ENCODE measurements at places on chromosomes 3 and 15.

DNA sequence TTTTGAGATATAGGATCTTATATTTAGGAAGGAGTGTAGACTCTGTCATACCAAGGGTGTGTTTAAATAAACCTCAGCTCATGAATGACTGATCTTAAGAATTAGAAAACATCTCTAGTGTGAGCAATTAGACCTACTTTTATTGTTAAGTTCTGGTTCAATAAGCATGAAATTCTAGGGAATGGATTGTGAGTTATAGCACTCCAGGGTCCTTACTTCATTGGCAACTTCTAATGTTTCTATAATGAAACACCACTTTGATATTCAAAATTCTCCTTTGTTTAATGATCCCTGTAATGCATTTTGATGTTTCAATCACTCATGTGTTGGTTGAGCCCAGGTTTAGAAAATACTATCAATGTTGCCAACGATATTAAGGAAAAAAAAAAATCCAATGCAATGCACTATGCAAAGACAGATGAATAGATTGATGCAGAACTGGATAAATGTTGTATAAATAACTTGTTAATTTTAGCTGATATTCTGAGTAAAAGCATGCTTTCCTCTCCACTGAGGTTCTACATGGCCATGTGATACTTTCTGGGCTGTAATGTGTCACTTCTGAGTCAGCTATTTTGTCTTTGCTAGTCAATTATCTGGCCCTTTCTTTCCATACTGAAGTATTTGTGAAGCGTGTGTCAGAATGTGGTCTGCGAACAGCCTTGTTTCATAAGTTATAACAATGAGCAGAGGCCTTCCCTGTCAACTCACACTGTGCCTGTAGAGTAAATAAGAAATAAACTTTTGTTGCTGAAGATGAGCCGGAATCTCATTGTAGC, 1035.9 kb downstream of the PLOD2 start:
- DNase-seq: no peak

DNA sequence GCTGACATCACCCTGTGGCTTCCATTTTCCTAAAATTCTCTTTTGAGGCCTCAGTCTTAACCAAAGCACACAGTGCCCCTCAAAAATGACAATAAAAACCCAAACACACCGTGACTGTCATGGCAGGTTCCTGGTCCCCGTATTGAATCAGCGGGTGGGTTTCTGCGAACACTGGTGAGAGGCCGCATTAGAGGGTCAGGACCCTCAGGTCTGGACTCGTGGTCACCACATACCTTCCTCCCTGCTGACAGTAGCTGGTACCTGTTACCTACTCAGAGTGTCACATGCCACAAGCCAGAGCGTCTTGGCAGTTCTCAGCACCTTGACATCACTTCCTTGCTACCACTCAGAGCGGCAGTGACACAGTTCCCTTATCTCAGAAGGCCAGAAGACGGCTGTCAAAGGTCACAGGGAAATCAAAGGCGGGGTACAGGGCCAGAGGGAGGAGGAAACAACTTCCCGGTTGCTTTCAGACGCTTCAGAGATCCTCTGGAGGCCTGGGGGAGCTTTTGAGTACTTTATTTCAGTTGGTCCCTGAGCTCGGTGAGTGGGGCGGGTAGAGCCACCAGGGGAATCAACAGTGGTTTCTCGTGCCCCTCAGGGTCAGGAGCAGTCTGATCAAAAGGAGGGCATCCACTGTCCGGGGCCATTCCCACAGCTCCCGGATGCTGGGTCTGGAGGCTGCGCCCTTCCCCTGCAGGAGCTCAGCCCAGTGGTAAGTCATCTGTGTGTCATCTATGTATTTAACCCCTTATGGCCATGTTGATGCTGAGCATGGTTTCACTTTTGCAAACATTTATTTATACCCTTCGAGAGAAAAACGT, at the start of the genes CCR5AS and CCRL2:
Gene CCR5AS, minus strand, starts transcription at position 279 of the 824 bp plus-strand sequence.
Gene CCRL2, plus strand, starts transcription at position 472 of the 824 bp plus-strand sequence. CDS start 821 bp downstream, outside the sequence.
- no peak for DNase-seq

DNA sequence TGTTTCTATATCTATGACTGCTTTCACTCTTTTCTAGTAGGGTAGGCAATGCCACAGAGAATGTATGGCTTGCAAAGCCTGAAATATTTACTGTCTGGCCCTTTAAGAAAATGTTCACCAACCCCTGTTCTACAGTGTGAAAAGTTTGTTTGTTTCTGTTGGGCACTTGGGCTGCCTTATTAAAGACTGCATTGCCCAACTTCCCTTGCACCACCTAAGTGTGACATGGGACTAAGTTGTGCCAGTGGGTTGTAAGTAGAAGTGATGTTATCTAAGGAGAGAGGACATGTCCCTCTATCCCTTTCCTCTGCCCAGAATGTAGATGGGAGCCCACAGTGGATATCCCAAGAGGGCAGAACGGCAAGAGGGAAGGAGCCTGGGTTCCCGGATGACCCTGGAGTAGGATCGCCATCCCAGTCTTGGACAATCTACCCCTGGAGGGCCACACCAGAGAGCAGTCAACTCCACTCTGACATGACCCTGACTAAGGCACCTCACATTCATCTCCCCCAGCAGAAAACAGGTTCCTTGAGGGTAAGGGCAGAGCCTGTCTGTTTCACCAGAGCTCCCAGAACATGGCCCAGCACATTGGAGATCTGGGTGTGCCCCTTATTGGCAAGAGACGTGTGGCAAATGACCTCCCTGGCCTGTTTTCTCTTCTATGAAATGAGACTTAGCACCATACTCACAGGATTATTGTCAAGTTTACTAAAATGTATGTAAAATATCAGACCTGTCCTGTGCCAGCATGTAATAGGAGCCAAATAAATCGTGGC, 138.8 kb downstream of the SMAD6 start:
- no peak for DNase-seq

- no peak for DNase-seq
These were observed 6.4 kb downstream of the IQCF1 start for GRCh38 chr3:51896607-51897305.

DNA sequence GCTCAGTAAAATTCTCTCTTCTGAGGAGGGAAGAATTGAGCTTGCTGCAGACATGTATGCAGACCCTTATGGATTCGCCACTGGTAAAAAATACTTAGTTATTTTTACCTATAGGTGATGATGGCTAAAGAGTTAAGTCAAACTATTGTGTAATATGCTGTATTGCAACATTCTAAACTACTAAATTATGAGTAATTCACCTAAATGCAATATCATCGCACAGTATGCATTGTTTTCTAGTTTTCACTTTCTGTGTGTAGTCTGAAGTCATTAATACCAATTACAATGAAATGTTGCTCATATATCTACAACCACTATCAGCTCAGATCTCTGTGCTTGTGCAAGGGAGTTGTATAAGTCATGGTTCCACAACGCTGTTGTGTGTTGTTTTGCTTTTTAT, 48.7 kb upstream of the ROBO2 start:
- no peak for DNase-seq

DNA sequence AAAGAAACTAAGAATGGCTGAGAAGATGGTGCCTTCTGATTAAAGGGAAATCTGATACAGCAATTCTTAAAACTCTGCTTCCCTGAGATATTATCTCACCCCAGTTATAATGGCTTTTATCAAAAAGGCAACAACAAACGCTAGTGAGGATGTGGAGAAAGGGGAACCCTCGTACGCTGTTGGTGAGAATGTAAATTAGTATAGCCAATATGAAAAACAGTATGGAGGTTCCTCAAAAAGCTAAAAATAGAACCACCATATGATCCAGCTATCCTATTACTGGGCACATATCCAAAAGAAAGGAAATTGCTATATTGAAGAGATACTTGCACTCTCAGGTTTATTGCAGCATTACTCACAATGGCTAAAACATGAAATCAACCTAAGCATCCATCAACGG, 65.1 kb downstream of the GOLIM4 start:
- DNase-seq: no peak

DNA sequence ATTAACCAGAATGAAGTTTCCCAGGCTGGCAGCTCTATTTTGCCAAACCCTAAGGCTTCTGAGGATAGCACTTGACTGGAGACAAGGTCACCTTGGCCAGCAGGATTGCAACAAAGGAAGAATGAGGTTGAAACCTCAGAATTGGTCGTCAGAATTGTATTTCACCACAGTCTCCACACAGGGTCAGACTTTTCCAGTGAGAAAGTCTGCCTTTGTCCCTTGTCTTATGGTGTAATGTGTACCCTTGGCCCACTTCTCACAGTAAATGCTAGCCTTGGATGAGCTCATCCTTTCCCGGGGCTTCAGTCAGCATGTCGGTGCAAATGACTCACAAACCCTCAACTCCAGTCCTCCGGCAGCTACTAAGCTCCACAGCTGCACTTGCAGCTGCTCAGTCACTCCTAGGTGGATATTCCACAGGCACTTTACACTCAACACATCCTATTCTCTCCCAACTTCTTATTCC, 19.7 kb downstream of the SSR3 start:
- DNase-seq: no peak

DNA sequence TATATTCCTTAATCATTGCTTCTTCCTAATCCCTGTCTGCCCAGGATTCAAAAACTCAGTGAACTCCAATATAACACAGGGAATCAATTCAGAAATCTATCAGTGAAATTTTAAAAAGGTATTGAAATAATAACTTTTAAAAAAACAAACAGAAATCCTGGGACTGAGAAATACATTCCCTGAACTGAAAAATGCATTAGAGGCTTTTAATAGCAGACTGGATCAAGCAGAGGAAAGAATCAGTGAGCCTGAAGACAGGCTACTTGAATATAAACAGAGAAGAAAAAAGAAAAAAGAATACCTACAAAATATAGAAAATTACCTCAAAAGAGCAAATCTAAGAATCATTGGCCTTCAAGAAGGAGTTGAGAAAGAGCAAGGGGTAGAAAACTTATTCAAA, 54.7 kb downstream of the CEP70 start:
- DNase-seq: no peak

GRCh38 chr3:196255776-196256175, 31.8 kb downstream of the PCYT1A start:
- DNase-seq: no peak

DNA sequence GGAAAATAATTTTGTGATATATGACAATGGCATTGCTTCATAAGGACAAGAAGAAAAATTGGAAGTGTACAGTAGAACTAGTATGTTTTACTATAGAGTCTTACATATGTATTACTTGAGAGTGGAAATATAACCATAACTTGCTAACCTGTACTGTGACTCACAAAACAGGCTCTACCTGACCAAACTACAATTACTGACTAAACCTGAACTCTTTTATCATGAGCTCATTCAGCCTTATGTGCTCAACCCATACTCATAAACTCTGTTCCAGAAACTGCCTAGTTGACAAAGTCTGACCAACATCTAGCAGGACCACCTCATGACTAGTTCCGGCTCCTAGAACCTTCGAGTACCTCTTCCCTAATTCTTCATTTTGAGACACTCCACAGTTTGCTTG, 6.3 kb downstream of the CDIN1 start:
- DNase-seq: no peak

DNA sequence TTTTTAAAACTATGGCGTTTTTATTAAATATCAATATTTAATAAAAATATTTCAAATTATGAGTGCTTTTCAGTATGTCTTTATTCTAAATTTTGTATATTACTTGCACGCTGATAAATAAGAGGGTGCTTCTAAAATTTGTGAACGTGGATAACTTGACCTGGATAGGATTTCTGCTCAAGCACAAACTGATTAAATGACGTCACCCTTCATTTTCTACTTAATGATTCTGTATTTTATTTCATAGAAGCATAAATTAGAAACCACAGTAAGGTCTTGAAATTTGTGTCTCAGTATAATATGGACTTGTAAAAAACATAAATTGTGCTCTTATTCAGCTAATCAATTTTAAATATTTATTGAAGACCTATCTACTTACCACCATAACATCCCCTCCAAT, 903.7 kb downstream of the ROBO2 start:
- DNase-seq: no peak

- DNase-seq: no peak
These were observed 24.6 kb downstream of the TRA2B start for GRCh38 chr3:185912929-185913901.

DNA sequence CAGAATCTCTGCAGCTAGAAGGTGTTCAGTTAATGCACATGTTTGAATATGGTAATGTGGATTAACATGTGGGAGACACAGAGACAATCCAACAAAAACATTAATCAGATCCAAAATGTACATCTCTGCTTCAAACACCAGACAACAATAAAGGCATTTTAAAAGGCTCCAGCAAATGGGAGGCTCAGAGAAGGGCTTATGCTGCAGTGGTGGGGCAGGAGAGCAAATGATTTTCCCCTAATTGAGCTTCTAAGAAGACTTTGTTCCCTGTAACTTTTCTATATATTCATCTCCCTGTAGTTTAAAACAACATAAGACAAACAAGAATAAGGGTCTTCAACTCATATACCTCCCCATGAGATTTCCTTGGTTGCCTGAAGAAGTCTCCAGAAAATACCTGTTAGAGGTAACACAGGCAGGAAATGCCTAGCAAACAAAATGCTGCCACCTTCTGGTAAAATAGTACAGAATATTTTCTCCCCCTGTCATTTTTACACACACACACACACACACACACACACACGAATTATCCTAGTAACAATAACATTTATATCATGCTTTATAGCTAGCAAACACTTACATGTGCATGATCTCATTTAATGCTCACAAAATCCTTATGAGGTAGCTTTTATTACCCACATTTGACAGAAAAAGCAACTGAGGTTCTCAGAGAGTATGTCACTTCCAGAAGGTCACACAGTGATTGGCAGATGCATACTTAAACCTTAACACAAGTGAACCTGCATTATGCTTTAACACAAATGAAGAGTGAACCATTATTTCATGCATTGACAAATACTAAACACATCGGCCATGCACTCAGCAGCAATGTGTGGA, 123.4 kb upstream of the MB21D2 start:
- DNase-seq: no peak

DNA sequence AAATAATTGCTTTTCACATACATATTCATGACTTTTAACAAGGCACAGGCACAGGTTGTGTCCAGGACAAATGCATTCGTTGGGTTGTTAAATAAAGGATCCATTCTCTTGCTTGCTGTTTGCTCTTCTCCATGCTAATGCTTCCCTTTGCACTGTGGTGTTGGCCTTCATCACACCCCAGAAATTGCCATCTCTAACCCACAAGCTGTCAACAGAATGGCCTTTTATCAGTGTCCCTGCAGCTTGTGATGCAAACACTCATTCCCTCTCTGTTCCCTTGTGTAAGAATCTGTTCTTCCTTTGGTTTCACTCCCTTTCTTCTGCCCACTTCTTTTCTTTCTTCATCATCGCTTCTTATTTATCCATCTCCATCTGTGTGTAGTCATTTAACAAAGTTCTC, 72.2 kb downstream of the SLC7A14 start:
- no peak for DNase-seq
